ENCODE measurements at places on chromosomes 2 and 18.

GRCh38 chr18:37243741-37244140 lies 321.9 kb downstream of the CELF4 start:
- DNase-seq, result no peak

DNA sequence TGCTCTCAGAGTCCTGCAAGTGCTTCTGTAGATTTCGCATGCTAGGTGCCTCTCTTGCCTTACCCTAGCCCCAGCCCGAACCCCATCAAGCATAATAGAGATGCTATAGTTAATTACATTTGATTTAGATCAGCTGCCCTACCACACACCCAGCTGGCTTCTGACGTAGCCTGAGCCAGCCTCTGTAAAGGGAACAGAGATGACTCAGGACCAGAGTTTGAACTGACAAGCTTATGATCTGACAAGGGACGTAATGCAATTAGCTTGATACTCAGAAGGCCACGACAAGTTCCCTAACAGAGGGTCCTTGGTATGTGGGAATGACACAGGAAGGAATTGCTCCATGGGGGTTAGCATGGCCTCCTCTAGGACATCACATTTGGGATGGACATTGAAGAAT lies 126.6 kb downstream of the LRATD1 start:
- no peak for DNase-seq

DNA sequence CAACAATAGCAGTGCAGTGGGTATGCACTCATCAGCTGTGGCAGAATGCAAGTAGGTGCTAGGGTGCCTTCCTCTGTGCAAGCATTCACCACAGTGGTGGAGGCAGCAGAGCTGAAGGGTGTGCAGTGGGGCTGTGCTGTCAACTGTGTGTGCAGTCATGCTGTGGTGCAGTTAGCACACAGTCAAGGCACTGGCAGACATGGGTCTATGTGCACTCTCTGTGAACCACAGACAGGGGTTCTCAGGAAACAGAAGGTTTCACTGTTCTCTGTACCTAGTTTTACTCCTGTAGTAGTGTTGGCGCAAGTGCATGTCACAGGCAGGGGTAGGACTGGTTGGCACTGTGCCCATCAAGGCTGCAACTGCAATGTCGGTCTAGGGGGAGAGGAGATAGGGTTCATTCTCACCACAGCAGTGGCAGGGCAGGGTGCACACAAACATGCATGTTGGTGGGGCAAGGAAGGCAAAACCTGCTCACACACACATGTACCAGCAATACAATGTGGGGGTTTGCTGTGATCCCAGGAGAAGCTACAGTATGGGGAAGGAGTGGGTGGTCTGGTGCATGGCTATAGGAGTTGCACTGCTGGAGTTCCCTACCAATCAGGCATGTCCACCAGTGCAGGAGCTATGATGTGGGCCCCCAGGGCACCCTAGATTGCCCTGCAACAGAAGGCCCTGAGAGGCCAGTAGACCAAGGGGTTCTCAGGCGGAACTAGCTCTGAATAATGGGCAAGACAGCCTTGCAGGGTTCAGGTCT lies 242.7 kb upstream of the DDX18 start:
- DNase-seq, result no peak

GRCh38 chr2:97735161-97735561 lies 21.8 kb downstream of the ZAP70 start:
- no peak for DNase-seq

- DNase-seq, result no peak
Measured at GRCh38 chr2:65030476-65031332, 25.5 kb upstream of the CEP68 start.

GRCh38 chr2:229118336-229118735 lies 152.8 kb downstream of the PID1 start:
- DNase-seq, result no peak

DNA sequence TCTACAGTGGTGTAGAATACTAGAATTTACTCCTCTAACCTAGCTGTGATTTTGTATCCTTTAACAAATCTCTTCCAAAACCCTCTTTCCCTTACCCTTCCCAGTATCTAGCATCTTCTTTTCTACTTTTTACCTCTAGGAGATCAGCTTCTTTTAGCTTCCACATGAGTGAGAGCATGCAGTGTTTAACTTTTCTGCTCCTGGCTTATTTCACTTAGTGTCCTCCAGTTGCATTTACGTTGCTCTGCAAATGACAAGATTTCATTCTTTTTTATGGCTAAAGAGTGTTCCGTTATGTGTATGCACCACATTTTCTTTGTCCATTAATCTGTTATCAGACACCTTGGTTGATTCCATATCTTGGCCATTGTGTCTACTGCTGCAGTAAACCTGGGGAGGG lies 228.5 kb downstream of the PRKCE start:
- DNase-seq, result no peak

Data from CD4-positive, alpha-beta T cell treated with Interleukin-2 at 100 ng/mL for 4 hours (primary cell).